ENCODE measurements at places on chromosomes 3 and 15.

DNA sequence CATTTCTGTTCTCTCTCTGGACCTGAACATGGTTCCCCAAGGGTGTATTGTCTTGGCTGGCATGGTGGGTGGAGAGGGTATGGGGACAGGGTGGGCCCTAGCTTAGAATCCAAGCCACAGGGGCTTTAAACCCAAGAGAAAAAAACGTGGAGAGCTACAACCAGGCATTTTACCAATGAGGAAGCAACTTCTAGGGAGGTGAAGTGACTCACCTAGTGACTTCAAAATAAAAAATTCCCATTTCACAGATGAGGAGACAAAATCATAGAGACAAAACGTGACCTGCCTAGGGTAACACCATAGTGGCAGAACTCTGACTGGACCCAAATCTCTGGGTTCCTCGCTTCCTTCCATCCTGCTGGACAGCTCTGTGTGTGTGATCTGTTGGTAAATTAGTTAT, 216.8 kb downstream of the RPLP1 start:
- DNase-seq, result no peak

DNA sequence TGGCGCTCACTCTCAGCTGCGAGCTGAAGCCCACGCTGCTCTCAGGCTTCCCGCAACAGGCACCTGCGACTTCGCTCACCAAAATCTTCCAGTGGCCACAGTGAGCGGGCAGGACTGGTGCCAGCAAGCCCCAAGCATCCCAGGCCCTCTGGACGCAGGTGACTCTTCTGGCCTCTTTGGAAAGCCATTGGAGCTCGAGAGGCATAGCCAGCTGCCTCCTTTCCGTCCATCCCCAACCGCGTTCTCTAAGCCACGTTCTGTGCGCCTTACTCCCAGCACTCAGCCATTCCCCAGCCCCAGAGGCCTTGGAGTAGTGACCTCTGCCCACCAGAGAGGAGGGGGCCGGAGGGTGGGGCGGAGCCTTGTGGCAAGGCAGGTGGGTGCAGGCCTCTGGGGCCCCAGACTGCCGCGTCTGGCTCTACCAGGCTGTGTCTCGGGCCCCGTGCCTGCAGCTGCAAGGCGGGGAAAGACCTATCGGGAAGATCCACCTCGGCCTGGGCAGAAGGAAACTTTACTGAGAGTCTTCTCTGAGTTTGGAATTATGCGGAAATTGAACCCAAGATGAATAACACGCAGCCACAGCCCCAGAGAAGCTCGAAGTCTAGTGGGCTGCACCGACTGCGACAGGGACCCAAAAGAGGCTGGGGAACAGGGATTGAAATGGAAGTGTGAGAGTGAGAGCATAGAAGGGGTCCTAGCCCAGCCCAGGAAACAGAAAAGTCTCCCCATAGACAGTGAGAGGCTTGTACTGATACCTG, 3.6 kb upstream of the SOX14 start:
- no peak for DNase-seq

DNA sequence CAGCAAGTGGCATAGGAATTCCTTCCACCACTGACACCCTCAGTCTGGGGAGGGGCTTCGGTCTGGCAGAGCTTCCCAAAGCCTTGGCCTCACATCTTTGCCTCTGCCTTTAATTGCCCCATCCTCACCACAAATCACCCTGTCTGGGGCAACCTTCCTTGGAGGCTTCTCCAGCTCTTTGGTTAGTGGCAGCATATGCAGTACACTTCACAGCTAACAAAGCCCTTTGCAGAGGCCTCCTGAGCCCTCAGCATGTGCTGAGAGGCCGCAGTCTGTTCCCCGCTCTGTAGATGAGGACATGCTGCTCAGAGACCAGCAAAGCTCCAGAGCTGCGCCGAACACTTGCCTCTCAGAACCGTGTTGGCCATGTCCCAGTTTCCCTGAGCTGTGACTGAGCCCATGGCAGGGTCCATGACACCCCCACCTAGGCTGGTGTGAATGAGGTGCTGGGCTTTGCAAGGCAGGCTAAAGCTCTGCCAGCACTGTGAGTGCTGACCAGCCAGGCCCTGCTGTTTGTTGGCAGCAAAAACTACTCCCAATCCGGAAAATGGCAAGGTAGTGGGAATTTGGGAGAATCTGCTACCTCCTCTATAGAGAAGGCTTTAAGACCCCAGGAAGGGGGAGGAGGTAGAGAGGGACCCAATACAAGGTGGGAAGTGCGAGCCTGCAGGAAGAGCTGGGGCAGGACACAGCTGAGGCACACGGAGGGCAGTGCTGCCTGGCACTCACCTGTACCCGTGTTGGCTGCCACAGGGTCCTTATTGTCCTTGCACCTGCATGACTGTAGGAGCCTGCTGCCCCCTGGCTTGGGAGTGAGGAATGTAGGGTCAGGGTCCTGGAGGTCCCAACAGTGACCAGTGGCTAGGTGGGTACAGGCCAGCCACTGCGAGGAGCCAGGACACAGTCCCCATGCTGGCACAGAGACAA, 8.4 kb upstream of the KLF15 start:
- DNase-seq, result no peak

DNA sequence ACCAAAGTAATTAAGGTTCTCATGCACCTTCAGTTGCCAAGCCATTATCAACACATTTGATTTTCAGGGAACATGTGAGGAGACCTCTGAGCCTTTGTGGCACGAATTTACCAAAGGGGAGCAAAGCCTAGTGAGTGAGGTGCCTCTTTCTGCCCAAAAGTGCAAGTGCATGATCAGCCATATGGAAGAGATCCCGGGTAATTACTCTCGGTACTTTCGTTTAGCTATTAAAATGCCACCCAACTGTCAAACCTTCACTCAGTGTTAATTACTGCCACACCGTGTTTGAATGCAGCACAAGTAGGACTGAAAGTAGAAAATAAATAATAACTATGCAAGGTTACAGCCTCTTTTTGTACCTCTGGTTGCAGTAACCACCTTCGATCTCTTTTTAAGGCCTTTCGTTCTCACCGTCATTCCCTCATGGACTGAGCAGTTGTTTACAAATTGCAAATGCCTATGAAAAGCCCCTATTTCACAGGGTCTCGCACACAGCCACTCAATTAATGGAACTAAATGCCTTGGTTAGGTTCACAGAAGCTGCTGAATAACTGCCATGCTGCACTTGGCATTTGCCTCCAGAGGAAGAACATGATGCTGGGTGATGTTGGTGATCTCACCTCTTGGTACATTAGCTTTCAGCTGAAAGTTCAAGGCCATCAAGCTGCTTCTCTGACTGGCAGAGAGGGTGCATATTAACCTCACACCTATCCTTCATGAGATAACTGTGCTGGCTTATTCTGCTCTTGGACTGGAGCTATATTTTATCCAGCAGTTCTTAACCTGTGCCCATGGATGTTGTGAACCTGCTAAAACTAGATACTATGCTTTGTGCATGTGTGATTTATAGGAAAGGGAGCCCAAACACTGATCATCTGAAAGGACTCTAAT, 69.9 kb downstream of the TNIK start:
- no peak for DNase-seq

- no peak for DNase-seq
Observed at GRCh38 chr3:188972310-188972709, 199.5 kb upstream of the TPRG1 start.

GRCh38 chr15:39299486-39300267, 281.2 kb upstream of the THBS1 start:
- DNase-seq, result no peak

All from AG04450 (cell line).